ENCODE measurements at places on chromosomes 13 and 19. TPM values are rescaled to one million over a fixed set of nuclear protein-coding genes. Genes with fewer than 3 reads are reported as not detected.

Gene KEAP1
- 34.6 TPM for total RNA-seq

Gene TMC4
- total RNA-seq: 8.2 TPM

Gene FAM83E
- total RNA-seq: 1.1 TPM

Gene NLRP9
- total RNA-seq: not detected

Gene DAPK3
- 58.1 TPM for total RNA-seq

DNA sequence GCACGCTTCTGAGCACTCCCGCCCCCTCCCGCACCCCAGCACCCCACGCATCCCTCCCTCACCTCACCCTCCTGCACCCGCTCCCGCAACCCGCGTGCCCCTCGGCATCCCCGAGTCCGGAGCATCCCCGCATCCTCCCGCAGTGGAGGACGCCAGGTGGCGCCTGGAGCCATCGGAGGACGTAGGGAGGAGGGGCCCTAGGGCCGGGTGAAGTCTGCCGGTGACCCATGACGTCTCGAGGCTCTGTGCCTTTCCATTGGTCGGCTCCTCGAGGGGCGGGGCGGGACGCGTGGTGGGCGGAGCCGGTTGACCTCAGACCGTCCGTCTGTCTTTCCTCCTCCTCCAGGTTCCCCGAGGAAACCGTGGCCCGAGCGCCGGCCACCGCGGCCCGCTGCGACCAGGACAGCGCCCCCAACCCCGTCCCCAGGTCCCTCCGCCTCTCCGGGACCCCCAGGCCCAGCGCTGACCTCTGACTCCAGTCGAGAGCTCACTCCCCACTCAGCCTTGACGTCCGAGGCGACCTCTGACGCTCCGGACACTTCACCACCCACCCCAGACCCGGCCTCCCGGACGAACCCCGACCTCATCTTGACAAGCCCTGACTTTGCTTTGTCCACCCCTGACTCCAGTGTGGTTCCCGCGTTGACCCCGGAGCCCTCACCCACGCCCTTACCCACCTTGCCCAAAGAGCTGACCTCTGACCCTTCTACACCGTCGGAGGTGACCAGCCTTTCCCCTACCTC lies 19.9 kb downstream of the SBK2 start:
- peak; percentile 91 for DNase-seq
- peaks cover 10% of the 10 kb centered on the region for H3K4me1 ChIP-seq
- no peaks in the 10 kb centered on the region for H3K36me3 ChIP-seq
- no peaks in the 10 kb centered on the region for H3K27me3 ChIP-seq
- H3K4me3 ChIP-seq: peak overlapping the region; percentile 16

GRCh38 chr19:28907534-28907933 lies 305.4 kb downstream of the UQCRFS1 start:
- DNase-seq: no peak
- no peak overlapping the region for H3K4me3 ChIP-seq
- no peaks in the 10 kb centered on the region for H3K36me3 ChIP-seq
- H3K27me3 ChIP-seq: no peaks in the 10 kb centered on the region
- no peaks in the 10 kb centered on the region for H3K4me1 ChIP-seq
- no peak overlapping the region for H3K27ac ChIP-seq

DNA sequence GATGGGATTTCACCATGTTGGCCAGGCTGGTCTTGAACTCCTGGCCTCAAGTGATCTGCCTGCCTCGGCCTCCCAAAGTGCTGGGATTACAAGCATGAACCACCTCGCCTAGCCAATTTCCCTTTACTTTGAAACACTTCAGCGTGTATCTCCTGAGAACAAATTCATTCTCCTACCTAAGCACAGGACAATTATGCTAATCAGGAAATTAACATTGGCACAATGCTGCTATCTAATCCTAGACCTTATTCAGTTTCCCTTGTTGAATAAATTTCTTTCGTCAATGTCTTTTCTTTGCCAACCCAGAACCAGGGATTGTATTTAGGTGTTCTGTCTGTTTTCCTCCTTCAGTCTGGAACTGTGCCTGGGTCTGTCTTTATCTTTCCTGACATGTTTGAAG lies 67.8 kb downstream of the MAP4K1 start:
- H3K4me1 ChIP-seq: peaks cover 17% of the 10 kb centered on the region
- no peak overlapping the region for H3K4me3 ChIP-seq
- H3K36me3 ChIP-seq: no peaks in the 10 kb centered on the region
- DNase-seq: no peak
- no peak overlapping the region for H3K27ac ChIP-seq
- no peaks in the 10 kb centered on the region for H3K27me3 ChIP-seq

DNA sequence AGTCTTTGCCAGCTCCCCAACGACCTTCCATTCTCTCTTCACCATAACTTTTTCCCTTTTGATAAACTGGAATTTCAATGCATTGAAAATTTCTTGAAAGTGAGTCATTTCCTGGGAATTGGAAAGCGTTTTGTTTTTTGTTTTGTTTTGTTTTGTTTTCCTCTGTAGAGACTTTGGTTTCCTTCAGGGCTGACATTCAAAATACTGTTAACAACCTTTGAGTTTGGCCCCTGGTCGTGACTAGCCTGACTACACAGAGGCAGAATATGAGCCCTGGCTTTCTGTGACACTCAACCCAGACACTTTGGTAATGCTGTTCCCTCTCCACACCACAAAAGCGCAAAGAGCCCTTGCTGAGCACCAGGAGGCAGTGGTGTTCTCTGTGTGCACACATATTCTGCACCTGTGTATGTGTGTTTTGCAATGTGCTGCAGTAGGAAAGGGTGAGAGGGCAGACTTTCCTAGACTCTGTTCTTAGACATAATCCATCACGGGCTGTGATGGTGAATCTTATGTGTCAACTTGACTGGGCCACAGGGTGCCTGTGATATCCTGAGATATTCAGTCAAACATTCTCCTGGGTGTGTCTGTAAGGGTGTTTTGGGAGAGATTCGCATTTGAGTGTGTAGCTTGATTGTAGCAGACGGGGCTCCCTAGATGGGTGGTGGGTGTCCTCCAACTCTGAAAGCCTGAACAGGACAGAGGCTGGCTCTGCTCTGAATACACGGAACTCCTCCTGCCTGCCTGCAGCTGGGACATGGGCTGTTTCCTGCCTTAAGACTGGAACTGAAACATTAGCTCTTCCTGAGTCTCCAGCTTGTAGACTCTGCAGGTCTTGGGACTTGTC lies 29.5 kb upstream of the ANKRD10 start:
- no peaks in the 10 kb centered on the region for H3K27me3 ChIP-seq
- no peak overlapping the region for H3K4me3 ChIP-seq
- H3K27ac ChIP-seq: no peak overlapping the region
- no peaks in the 10 kb centered on the region for H3K36me3 ChIP-seq
- DNase-seq: peak; percentile 37

DNA sequence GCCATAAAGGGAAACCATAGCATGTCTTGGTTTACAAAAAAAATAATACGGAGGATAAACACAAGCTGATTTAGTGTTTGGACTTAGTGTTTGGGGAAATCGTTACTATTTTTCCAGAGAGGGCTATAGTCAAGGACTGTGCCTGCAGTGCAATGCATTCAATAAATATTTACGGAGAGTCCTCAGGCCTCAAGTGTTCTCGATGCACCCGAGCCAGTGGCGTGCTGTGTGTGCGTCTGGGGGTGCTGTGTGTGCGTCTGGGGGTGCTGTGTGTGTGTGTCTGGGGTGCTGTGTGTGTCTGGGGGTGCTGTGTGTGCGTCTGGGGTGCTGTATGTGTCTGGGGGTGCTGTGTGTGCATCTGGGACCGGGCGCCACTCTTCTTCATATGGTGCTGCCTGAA lies 71.7 kb upstream of the GTF3A start:
- no peak overlapping the region for H3K4me3 ChIP-seq
- no peak for DNase-seq
- H3K27ac ChIP-seq: no peak overlapping the region
- H3K27me3 ChIP-seq: no peaks in the 10 kb centered on the region

GRCh38 chr13:19864024-19864745 lies 736 bp upstream of the ZMYM5 start:
- peaks cover 25% of the 10 kb centered on the region for H3K4me1 ChIP-seq
- H3K36me3 ChIP-seq: no peaks in the 10 kb centered on the region
- H3K27ac ChIP-seq: peak overlapping the region; percentile 98
- H3K27me3 ChIP-seq: no peaks in the 10 kb centered on the region
- DNase-seq: peak; percentile 71

- peak overlapping the region; percentile 34 for H3K27ac ChIP-seq
- no peaks in the 10 kb centered on the region for H3K27me3 ChIP-seq
- DNase-seq: peak; percentile 33
These were observed 32.6 kb upstream of the MTIF3 start for GRCh38 chr13:27482983-27483382.

DNA sequence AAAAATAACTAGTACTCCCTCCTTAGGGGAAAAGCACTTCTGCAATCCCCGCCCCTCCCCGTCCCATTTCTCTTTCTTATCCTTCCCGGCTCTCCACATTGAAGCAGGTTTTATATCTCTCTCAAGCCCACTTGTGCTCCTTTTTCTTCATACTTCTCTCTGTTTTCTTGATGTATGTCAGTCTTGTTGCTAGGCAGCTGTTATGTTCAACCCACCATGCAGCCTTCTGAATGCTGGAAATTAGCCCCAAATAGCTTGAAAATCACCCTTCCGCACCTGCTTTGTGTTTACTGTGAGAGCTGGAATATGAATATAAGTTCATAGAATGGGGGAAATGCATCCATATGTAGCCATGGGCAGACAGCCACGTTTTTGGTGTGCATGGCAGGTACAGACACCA lies 461.4 kb downstream of the MYO16 start:
- no peak overlapping the region for H3K27ac ChIP-seq
- H3K4me3 ChIP-seq: no peak overlapping the region
- H3K4me1 ChIP-seq: no peaks in the 10 kb centered on the region
- no peak for DNase-seq

DNA sequence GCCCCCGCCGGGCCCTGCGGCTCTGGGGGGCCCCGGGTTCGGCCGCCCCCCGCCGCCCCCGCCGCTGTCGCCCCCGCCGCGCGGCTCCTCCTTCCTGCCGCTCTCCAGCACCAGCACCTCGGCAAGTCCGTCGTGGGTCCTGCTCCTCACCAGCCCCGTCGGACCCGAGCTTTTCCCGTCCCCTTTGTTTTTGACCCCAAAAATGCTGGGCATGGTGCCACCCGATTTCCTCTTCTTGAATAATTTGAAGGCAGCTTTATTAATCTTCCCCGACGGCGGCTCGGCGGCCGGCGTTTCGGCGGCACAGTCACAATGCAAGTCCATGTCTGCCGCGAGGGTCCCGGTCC lies 945 bp downstream of the AMER2 start:
- no peaks in the 10 kb centered on the region for H3K4me1 ChIP-seq
- DNase-seq: no peak
- H3K27ac ChIP-seq: no peak overlapping the region
- H3K36me3 ChIP-seq: no peaks in the 10 kb centered on the region
- H3K27me3 ChIP-seq: peaks cover 12% of the 10 kb centered on the region
- no peak overlapping the region for H3K4me3 ChIP-seq

- H3K27ac ChIP-seq: no peak overlapping the region
- H3K36me3 ChIP-seq: no peaks in the 10 kb centered on the region
- DNase-seq: no peak
- no peaks in the 10 kb centered on the region for H3K4me1 ChIP-seq
- no peak overlapping the region for H3K4me3 ChIP-seq
- H3K27me3 ChIP-seq: no peaks in the 10 kb centered on the region
These were observed 129.2 kb upstream of the PEG3 start for GRCh38 chr19:56969759-56970178.

GRCh38 chr19:3544742-3545668 lies 6.0 kb downstream of the TEKTIP1 start:
- H3K4me3 ChIP-seq: no peak overlapping the region
- no peak overlapping the region for H3K27ac ChIP-seq
- no peaks in the 10 kb centered on the region for H3K27me3 ChIP-seq
- H3K4me1 ChIP-seq: peaks cover 14% of the 10 kb centered on the region
- H3K36me3 ChIP-seq: peaks cover 25% of the 10 kb centered on the region

- no peaks in the 10 kb centered on the region for H3K27me3 ChIP-seq
- H3K4me1 ChIP-seq: no peaks in the 10 kb centered on the region
- no peaks in the 10 kb centered on the region for H3K36me3 ChIP-seq
These were observed 190.4 kb downstream of the UQCRFS1 start for GRCh38 chr19:29022599-29022998.

GRCh38 chr13:52141299-52141698 lies 12.4 kb upstream of the NEK5 start:
- DNase-seq: no peak
- no peaks in the 10 kb centered on the region for H3K36me3 ChIP-seq
- no peaks in the 10 kb centered on the region for H3K27me3 ChIP-seq
- no peak overlapping the region for H3K27ac ChIP-seq
- H3K4me1 ChIP-seq: no peaks in the 10 kb centered on the region

- no peaks in the 10 kb centered on the region for H3K4me1 ChIP-seq
- H3K36me3 ChIP-seq: no peaks in the 10 kb centered on the region
- no peaks in the 10 kb centered on the region for H3K27me3 ChIP-seq
- no peak for DNase-seq
- no peak overlapping the region for H3K4me3 ChIP-seq
These were observed 106.1 kb upstream of the MIR17HG start for GRCh38 chr13:91241221-91241933.

GRCh38 chr13:86142080-86142479 lies 342.9 kb upstream of the SLITRK6 start:
- H3K27ac ChIP-seq: no peak overlapping the region
- no peaks in the 10 kb centered on the region for H3K4me1 ChIP-seq
- no peak for DNase-seq
- no peak overlapping the region for H3K4me3 ChIP-seq
- H3K27me3 ChIP-seq: no peaks in the 10 kb centered on the region

DNA sequence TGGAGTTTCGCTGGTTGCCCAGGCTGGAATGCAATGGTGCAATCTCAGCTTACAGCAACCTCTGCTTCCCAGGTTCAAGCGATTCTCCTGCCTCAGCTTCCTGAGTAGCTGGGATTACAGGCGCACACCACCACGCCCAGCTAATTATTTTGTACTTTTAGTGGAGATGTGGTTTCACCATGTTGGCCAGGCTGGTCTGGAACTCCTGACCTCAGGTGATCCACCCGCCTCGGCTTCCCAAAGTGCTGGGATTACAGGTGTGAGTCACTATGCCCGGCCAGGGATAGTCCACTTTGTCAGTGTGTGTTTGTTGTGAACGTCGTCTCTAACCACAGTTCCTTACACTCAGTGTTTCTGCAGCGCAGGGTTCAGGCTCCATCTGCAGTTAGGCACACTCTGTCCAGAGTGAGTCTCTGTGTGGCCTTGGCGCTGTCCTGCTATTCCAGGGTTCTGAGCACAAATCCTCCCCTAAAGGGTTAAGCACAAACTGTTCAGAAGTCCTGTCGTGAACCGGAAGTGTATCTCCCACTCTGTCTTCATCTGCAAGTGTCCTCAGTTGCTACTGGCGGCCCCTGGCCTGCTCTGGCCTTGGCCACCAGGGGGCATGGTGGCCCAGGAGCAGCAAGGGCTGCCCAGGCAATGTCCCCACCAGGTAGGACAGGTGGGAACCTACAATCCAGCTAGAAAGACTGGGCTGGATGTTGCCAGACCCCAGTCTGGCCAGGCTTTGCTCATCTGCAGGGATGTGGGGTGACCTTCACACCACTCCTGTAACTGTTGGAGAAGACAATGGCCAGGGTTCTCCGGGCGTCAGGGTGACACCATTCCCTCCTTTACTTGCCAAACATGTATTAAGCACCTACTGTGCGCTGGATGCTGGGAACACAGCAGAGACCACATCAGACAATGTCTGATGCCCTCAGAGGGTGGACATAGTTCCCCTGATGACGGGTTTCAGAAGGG lies 38.8 kb upstream of the GATAD2A start:
- no peak overlapping the region for H3K4me3 ChIP-seq
- peak; percentile 58 for DNase-seq
- H3K36me3 ChIP-seq: no peaks in the 10 kb centered on the region
- no peak overlapping the region for H3K27ac ChIP-seq
- H3K4me1 ChIP-seq: peaks cover 29% of the 10 kb centered on the region

- H3K4me1 ChIP-seq: no peaks in the 10 kb centered on the region
- peaks cover 82% of the 10 kb centered on the region for H3K36me3 ChIP-seq
- no peak for DNase-seq
- no peaks in the 10 kb centered on the region for H3K27me3 ChIP-seq
- no peak overlapping the region for H3K27ac ChIP-seq
These were observed 55.8 kb downstream of the SMARCA4 start for GRCh38 chr19:11016631-11017030.

GRCh38 chr13:95099541-95099940 lies 201.7 kb downstream of the ABCC4 start:
- no peaks in the 10 kb centered on the region for H3K4me1 ChIP-seq
- no peak overlapping the region for H3K4me3 ChIP-seq
- H3K27ac ChIP-seq: no peak overlapping the region
- no peak for DNase-seq
